ENCODE measurements at places on chromosomes 13 and 19.

DNA sequence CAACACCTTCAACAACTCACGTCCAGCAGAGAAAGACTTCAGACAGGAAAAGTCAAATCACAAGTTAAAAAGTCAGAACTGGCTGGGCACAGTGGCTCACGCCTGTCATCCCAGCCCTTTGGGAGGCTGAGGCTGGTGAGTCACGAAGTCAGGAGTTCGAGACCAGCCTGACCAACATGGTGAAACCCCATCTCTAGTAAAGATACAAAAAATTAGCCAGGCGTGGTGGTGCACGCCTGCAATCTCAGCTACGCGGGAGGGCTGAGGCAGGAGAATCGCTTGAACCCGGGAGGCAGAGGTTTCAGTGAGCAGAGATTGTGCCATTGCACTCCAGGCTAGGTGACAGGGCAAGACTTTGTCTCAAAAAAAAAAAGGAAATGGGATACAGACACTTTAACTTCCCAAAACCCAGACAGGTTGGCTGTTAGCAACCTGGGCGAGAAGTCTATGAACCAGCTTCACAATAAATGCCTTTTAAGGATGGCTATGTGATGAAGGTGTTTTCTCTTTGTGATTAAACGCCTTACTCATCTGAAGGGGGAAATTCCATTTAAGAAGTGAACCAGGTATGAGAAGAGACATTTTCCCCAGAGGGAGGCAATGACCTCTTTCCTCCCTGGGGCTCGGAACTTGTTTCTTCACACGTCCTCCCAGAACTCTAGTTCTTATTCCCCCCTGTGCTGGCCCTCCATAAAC, 80.4 kb downstream of the INSR start:
- DNase-seq = no peak

DNA sequence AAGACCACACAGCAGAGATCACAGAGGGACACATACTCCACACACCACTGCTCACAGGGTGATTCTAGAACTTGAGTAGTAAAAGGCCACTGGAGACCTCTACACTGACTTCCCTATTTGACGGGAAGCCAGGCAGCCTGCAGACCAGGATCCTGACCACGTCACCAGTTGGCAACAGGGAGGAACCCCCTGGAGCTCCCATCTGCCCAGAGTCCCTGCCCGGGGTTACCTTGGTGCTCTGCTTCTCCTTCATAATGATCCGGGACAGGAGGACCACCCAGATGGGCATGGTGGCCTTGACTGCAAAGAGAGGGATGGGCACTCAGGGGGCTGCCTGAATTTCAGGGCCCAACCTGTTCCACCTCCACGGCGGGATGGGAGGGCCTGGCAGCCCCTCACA, 932 bp downstream of the SLC35E1 start:
- no peak for DNase-seq

DNA sequence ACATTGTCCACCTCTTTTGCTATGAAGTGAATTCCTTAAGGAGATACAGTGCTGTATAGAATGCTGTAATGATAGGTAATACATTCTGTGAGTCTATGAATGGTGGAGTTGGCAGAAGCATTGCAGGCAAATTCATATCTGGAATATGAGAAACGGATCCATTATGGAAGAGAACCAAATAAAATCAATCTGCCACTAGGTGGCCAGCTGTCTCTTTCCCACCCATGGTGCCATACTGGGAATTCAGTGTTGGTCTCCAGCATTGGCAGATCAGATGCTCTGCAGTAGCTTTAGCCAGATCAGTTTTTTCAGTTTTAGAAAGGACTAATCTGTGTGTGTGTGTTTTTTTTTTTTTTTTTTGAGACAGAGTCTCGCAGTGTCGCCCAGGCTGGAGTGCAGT, 27.6 kb downstream of the DNAJC3 start:
- DNase-seq = peak; percentile 32

DNA sequence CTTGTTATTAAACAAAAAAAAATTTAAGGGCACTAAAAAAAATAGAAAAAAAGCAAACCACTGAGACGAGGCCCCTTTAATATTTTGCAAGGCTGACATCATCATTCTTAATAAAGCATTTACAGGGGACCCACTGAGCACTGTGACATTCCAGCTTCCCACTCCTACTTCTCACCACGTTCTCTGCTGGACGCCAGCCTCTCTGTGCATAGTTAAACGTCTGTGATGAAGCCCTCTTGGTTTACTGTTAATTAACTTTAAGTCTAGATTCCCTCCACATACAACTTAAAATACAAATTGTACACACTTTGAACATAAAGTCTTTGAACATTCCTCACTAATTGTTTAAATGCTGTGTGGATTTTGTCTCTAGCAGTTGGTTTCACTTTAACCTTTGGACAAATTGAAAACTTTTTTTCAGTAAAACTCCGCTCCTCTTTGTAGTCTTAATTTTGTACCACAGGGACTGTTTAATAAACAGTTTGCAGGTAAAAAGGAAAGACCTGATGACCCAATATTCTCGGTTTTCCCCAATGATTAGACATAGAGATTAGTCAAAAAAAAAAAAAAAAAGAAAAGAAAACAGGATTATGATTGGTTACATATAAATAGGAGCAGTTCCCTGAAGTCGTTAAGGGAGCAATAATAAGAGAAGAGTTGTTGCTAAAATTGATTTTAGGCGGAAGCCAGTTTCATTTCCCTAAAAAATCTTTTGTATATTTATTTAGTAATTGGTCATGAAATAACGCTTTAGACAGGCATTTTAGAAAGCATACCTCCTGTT, 219.8 kb downstream of the MZT1 start:
- peak; percentile 49 for DNase-seq

- DNase-seq = no peak
Measured at GRCh38 chr13:113359571-113359970, 4.4 kb downstream of the GRTP1 start.

DNA sequence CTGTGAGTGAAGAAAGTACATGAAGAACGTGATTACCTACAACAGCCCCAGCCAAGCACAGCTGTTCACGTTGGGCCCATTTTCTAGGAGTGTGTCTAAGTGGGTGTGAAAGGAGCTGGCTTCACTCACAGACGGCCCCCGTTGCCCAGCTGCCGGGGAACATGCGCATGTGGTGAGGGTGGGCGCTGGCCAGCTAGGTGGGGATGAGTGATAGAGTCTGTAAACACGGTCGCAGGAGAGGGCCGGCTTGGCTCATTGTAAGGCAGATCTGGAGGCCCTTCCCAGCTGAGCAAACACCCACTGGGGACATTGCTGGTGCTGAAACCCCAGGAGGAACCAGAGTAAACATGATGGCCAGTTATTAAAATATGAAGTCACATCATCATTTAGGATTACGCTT, 160.5 kb downstream of the TEX29 start:
- no peak for DNase-seq

DNA sequence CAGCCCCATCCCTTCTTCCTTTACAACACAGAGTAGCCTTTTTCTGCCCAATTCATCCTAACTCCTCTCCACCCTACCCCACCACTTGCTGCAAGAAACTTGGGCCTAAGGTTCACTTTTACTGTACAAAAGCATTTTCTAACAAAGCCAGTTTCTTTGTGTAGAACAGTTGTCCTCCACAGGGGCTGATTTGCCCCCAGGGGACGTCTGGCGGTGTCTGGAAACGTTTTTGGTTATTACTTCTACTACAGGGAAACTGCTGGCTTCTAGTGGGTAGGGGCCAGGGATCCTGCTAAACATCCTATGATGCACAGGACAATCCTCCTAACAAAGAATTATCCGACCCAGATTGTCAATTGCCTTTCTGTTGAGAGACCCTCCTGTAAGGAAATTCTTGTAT, 7.3 kb upstream of the LMO7 start:
- DNase-seq = no peak

DNA sequence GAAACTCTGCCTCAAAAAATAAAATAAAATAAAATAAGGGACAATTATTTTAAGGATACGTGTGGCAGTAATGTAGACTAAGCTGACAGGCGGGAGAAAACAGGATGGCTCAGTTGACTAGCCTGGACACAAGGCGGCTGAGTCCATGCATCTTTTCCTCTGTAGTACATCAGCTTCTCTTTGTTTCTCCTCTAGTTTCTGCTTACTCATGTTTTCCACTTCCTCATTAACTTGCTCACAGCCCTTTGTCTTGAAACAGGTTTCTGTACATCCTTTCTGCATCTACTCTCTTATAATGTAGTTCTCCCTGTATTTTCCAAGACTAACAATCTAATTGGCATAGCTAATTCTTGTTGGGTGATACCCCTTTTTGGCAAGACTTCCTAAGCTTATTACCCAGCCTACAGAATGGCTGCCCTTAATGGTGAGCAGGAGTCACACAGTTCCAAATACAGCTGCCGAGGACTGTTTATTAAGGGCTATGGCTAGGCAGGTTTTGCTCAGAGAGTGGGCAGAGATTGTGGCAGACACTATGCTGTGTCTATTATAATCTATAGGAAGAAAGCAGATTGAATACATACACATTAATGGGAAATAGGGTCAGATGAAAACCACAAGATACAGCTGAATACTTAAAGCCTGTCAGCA, 58.7 kb upstream of the KLF5 start:
- DNase-seq = no peak

GRCh38 chr19:35247526-35248309, 1.1 kb upstream of the LSR start:
- peak; percentile 78 for DNase-seq

- DNase-seq = no peak
Measured at GRCh38 chr13:21823416-21823815, 152.5 kb downstream of the FGF9 start.

- DNase-seq = no peak
Measured at GRCh38 chr19:18339723-18340122, 675 bp upstream of the PGPEP1 start.
